ENCODE measurements at places on chromosomes 7 and 10.

GRCh38 chr10:110387983-110388686 lies 83.4 kb upstream of the SMNDC1 start:
- DNase-seq, result no peak

DNA sequence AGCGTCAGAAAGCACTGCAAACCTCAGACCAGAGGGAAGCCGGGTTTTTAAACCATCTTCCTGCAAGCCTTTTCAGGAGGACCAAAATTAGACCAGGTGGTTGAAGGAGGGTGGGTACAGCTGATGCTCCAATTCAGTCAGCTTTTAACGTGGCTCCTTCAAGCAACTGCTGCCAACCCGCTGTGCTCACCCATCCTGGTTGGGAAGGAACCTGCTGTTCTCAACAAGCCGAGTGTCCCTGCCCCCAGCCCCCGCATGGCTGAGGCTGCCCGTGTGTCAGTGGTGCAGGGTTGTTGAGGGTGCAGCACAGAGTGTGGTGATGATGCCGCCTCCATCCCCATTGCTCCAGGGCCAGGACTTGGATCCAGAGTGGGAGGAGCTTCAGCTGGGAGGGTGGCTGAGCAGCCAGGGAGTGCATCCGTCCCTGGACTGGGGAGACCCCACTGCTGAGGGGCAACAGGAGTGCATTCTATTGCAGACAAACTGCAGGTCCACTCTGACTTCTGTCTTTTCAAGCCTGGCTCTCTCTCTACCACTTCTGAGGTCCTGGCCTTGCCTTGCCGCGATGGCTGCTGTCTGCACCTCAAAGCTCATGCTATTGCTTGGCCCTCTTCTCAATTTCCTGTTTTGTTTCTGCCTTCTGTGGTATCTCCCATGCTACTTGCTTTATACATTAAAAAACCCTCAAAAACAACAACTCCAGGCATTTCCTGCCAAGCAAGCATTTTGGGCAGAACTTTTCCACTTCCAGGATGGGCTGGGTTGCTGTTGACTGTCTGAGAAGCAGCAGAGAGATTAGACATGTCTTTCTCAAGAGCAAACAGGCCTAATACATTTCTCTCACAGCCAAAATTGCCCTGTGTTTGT lies 134.7 kb downstream of the DNAJB6 start:
- no peak for DNase-seq

DNA sequence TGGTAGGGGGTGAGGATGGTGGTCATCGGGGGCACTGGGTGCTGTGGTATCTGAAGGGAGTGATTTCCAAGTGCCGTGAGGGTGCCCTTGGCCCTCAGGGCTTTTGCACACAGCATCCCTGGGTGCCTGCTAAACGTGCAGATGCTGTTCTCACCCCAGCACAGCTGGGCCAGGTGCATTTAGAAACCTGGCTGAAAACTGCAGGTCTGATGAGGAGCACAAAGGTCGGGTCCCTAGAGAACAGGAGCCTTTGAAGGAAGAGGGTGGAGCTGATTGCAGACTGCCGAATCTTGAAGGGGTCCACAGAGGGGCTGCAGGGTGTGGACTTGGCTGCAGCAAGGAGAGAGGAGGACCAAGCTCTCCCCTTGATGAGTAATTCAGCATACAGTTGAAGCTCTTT lies 32.0 kb downstream of the ZMIZ1 start:
- DNase-seq, result no peak

DNA sequence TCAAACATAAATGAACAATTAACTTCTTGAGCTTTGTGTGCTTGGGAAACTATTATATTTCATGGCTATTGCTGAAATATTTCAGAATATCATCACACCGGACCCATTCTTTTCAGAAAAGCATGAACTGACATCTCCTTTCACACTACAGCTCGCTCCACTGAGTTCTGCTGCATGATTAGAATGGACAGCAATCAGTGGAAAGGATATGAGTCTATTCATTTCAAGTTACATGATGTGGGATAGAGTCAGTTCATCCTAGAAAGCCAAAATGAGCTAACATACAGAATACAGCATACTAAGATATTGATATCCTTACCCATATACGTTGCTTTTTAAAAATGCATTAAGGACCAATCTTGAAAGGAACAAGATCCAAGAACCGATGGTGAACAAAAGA lies 1.1 kb upstream of the FAM53B start:
- no peak for DNase-seq

- DNase-seq, result no peak
Observed at GRCh38 chr7:138584696-138585095, 116.5 kb downstream of the SVOPL start.

DNA sequence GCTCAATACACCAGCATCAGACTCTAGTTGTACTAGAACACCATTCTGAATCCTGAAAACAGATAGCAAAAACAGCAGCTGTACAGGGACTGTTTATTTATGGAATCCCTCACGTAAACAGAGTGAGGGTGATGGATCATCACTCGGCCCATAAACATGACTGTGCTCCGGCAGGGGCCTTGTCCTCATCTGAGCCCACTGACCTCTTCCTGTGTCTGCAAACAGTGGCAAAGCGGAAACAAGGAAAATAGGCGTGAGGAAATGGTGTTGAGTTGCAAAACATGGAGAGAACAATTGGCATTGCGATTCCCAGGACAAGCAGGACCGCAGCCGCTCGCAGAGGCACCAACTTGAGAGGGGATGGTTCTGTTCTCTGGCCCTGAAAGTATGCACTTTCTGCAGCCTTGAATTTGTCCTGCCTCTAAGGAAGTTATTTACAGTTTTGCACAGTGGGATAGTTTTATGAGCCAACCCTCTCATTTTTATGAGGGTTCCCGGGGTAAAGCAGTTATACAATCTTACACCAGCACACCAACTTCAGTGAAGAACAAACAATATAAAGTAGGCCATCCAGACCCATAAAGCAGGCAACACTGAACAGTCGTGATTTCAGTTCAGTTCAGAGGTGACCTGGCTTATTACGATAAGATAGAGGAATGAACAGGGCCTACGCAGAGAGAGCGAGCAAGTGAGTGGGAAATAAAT lies 248.0 kb upstream of the FZD8 start:
- DNase-seq, result no peak

- DNase-seq, result no peak
Observed at GRCh38 chr7:28151965-28152364, 28.6 kb downstream of the JAZF1 start.

GRCh38 chr10:12212454-12212853 lies 16.5 kb downstream of the CDC123 start:
- no peak for DNase-seq

- no peak for DNase-seq
Observed at GRCh38 chr10:16020836-16021235, 160.5 kb upstream of the MINDY3 start.

GRCh38 chr7:4610768-4611467 lies 71.2 kb upstream of the FOXK1 start:
- DNase-seq, result no peak

DNA sequence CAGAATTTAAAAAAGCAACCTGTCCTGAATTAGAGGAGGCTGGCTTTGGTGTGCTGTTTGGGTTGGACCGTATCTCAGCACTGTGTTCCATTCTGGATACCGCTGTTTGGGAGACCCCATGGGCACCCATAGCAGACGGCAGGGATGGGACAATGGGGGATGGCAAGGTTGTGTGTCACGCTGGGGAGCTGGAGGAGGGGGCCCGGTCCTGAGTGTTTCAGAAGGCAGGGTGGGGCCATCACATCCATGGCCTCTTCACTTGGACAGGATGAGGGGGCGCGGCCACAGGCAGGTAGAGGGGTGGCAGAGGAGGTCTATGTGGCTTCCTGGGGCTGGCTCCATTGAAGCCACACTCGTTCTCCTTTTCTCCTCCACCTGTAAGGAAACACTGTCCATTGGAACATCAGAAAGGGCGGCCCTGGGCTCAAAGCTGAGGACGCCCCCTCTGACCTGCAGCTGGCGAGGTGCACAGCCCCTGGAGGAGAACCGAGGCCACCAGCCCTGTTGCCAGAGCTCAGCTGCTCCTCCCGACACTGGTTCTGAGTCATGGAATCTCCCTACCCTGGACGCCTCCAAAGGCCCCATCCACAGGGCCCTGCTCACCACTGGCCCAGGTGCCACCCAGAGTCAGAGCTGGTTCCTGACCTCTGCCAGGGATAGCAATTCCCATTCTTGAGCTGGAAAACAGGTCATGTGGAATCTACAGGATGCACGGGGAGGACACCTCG lies 587.3 kb downstream of the DNAJB6 start:
- no peak for DNase-seq

GRCh38 chr10:96767611-96768010 lies 47.3 kb upstream of the PIK3AP1 start:
- no peak for DNase-seq

GRCh38 chr7:41311301-41311700 lies 391.6 kb downstream of the INHBA start:
- DNase-seq, result no peak

DNA sequence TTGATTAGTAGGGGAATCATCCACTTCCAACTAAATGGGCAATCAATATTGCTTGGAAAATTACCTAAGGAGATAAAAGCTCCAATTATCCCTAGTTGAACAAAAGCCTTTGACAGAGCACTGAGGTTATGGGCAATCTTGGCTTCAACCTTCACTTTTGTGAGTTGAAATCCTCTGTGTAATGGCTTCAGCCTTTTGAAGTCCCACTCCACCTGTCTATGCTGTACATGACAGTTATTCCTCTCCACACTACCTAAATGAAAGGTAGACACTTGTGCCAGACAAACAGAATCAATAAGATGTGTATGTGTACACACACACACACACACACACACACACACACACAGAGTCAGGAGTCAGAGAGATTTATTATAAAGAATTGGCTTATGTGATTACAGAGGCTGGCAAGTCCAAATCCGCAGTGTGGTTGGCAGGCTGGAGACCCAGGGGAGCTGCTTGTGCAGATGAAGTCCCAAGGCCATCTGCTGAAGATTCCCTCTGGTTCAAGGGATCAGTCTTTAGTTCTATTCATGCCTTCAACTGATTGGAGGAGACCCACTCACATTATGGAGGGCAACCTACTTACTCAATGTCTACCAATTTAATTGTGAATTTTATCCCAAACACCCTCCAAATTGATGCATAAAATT lies 164.8 kb upstream of the CDC14C start:
- no peak for DNase-seq

GRCh38 chr10:22630234-22631174 lies 83.9 kb downstream of the PIP4K2A start:
- DNase-seq, result no peak

DNA sequence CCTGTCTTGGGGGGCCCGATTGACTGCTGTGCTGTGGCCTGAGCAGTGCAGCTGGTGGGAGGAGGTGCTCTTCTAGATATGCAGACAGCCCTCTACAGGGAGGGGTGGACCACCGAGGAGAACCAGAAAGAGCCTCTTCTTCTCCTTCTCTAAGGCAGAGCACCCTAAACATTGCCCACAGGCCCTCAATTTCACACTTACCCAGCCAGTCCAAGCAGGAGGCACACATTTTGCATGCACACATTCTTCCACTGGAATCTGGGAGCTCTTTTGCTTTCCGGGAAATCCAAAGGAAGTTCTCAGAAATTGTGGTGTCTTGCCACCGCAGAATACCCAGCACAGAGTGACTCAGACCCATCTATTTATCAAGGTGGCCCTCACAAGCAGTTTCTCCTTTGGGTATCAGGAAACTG lies 45.8 kb downstream of the EEPD1 start:
- DNase-seq, result no peak

DNA sequence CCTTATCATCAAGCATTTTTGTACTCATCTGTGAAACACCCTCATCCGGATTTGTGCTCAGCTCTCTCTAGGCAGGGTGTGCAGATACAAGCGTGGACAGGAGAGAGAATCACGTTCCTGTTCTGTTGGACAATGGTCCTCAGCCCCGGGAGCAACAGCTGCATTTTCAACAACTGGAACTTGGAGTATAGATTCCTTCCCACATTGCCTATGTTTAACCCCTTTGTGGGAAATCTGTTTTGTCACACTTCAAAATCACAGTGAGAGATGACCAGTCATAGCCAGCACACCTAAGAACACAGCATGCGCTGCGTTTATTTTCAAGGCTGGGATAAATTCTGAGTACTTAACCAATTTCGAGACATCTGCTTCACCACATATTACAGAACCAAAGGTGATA lies 32.5 kb downstream of the MAP3K8 start:
- no peak for DNase-seq

- DNase-seq, result no peak
Observed at GRCh38 chr10:8076933-8077332, 22.4 kb downstream of the GATA3 start.

DNA sequence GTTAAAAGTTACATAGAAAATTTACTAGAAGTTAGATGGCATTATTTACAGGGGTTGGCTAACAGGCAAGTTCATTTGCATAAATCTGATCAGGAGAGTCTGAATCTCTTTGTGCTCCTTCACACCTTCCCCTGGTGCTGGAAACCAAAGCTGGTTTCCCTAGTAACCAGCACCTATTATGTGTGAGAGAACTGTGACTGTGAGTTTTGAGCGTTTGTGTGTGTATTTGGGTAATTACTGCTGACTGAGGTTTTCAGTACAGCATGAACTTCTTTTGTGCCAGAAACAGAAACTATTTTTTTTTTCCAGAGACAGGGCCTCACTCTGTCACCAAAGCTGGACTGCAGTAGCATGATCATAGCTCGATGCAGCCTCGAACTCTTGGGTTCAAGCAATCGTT lies 10.3 kb upstream of the IFIT1B start:
- DNase-seq, result no peak

DNA sequence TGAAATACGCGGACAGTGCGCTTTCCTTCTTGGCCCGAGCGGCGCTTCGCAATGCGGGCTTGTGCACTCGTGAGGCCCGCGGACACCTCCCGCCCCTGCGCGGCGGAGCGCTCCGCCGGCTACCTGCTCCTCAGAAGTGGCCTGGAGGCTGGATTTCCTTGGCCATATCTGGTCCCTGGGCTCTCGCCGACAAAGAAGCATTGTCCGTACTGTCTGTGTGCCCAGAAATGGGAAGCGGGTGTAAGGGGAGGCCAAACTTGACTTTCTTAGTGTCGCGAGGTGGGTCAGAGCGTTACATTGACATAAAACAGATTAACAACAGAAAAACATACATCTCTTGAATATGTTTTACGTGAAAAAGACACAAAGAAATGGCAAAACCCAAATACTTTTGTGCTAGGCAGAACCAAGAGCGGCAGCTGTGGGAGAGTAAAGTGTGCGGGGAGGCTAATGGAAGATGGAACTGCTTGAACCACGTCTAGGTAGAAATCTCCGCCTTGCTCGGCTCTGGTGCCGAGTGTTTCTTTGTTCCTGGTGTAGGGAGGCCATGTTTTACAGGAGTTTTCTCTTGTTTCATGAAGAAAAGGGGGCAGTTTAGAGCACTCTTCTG lies 1.4 kb downstream of the LANCL2 start:
- DNase-seq, result no peak

DNA sequence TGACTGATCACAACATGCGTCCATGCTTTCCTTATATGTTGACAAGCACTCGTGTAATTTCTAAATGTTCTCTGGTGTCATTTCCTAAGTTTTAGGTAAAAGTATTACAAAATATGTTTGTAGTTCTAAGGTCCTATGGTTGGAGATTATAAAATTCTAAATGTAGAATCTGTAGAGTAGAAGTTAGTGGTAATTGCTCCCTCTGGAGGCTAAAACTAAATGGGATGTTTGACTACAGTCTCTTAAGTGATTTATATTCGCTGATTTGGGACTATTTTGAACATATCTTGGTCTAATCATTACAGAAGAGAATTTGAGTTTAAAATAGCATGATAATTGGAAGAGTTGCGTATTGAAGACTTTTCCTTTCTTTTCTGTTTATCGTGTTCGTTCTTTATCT lies 74.1 kb downstream of the ZMYND11 start:
- DNase-seq, result no peak
